ENCODE measurements at places on chromosomes 12 and 14. TPM values are rescaled to one million over a fixed set of nuclear protein-coding genes. Genes with fewer than 3 reads are reported as not detected.

Gene PLA2G1B
- total RNA-seq, result not detected

DNA sequence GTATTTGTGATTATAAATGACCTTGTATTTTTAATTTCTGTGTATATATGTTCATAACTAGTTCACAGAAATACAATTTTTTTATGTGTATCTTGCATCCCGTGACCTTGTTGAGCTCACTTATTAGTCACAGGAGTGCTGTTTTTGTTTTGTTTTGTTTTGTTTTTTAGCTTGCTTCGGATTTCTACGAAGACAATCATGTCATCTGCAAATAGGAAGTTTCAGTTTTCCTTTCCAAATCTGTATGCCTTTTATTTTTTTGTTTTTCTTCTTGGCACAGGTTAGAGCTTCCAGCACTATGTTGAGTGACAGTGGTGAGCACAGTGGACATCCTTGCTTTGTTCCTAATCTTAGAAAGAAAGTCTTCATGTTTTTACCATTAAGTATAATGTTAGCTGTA lies 229.2 kb upstream of the GARIN6 start:
- H3K4me1 ChIP-seq, result no peaks in the 10 kb centered on the region
- no peak overlapping the region for H3K27ac ChIP-seq
- H3K27me3 ChIP-seq, result no peaks in the 10 kb centered on the region
- DNase-seq, result no peak
- H3K4me3 ChIP-seq, result no peak overlapping the region
- H3K36me3 ChIP-seq, result no peaks in the 10 kb centered on the region

DNA sequence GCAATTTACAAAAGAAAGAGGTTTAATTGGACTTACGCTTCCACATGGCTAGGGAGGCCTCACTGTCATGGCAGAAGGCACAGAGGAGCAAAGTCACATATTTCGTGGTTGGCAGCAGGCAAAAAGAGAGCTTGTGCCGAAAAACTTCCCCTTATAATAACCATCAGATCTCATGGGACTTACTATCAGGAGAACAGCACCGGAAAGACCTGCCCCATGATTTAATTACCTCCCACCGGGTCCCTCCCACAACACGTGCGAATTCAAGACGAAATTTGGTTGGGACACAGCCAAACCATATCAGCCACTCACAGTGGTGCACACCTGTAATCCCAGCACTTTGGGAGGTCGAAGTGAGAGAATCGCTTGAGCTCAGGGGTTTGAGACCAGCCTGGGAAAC lies 68.5 kb downstream of the FBXL14 start:
- H3K4me3 ChIP-seq, result no peak overlapping the region
- peaks cover 35% of the 10 kb centered on the region for H3K27me3 ChIP-seq
- H3K4me1 ChIP-seq, result peaks cover 3% of the 10 kb centered on the region
- DNase-seq, result no peak

GRCh38 chr14:50768680-50769079 lies 62.3 kb downstream of the NIN start:
- H3K27me3 ChIP-seq, result no peaks in the 10 kb centered on the region
- H3K4me1 ChIP-seq, result no peaks in the 10 kb centered on the region
- no peak overlapping the region for H3K4me3 ChIP-seq
- H3K27ac ChIP-seq, result no peak overlapping the region
- DNase-seq, result no peak

DNA sequence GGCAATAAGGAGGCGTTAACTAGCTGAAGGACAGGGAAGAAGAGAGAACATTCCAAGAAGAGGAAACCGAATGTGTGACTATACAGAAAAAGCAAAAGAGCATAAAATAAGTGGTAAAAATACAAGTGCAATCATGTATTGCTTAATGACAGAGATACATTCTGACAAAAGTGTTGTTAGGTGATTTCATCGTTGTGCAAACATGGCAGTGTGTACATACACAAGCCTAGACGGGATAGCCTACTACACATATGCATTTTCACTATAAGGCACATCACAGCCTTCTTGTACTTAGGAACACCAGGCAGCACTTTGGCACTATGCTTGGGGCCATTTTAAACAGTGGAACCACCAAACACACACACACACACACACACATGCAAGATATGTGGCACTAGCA lies 299.3 kb downstream of the BCAT1 start:
- peaks cover 4% of the 10 kb centered on the region for H3K36me3 ChIP-seq
- no peak overlapping the region for H3K4me3 ChIP-seq
- peaks cover 6% of the 10 kb centered on the region for H3K27me3 ChIP-seq
- no peak overlapping the region for H3K27ac ChIP-seq

Gene TROAP
- 103 TPM for total RNA-seq

DNA sequence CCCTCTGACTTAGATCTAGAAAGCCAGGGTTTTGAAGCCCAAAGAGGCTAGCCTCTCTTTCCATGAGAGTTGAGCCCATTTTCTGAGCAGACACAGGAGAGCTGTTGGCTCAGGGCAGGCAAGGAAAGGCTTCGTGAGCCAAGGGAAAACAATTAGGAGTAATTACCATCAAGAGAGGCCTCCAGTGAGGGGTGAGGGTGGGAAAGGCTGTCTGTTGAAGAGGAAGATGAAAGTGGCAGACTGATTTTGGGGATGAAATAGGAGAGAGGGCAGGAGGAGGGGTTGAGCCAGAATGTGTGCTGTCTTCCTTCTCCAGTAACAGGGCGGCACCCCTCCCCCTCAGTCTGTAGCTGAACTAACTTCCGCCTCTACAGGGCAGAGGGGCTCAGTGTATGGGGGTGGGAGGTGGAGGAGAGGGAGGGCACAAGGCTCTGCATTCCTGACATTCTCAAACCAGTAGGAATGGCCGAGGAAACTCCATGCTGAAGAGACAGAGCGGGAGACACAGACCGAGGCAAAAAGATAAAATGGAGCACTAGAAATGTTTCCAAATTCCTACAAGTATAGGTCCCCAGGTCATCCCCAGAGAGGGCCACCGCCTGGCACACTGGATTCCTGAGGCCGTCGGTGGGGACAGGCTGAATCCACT lies 33.1 kb upstream of the COL2A1 start:
- DNase-seq, result no peak
- H3K27ac ChIP-seq, result no peak overlapping the region
- H3K27me3 ChIP-seq, result no peaks in the 10 kb centered on the region
- no peaks in the 10 kb centered on the region for H3K36me3 ChIP-seq

Gene MYBPC1
- total RNA-seq, result not detected

Gene MDGA2
- not detected for total RNA-seq

DNA sequence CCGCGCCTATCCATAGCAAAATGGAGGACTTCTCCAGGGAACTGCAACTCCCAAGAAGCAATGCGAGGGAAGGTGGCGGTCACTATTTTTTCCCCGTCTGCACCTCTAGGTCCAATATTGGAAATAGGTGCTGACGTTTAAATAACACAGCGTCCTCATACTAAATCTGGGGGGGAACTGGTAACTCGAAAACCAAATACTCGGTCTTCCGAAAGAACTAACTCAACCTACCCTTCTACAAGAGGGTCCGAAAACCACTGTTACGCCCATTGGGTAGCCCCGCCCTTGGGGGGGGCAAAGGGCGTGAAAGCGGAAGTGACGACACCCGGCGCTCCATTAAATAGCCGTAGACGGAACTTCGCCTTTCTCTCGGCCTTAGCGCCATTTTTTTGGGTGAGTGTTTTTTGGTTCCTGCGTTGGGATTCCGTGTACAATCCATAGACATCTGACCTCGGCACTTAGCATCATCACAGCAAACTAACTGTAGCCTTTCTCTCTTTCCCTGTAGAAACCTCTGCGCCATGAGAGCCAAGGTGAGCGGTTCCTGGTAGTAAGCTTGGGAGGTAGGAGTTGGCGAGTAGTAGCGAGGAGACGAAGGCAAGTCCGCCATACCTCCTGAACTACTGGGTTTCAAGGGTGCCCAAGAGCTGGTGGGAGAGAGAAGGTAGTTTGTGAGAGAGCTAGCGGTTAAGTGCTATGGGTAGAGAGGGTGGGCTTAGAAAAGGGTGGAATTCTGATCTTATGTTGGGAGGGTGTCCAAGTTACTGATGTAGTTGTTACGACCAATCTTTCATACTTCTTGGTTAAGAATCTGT lies at the start of gene RPL41:
Gene RPL41 (plus strand): TSS at position 367 of the 815 bp plus-strand sequence.
- no peaks in the 10 kb centered on the region for H3K27me3 ChIP-seq
- H3K36me3 ChIP-seq, result peaks cover 30% of the 10 kb centered on the region
- peak within 1 kb of the TSS; percentile 93 for H3K27ac ChIP-seq
- H3K4me3 ChIP-seq, result peak within 1 kb of the TSS; percentile 99
- DNase-seq, result peak; percentile 93

- no peak overlapping the region for H3K4me3 ChIP-seq
- H3K27ac ChIP-seq, result no peak overlapping the region
- H3K36me3 ChIP-seq, result peaks cover 33% of the 10 kb centered on the region
Observed at GRCh38 chr12:111869671-111870070, 27.6 kb downstream of the MAPKAPK5 start.

- peaks cover 5% of the 10 kb centered on the region for H3K36me3 ChIP-seq
- peaks cover 23% of the 10 kb centered on the region for H3K27me3 ChIP-seq
- H3K4me1 ChIP-seq, result no peaks in the 10 kb centered on the region
- H3K27ac ChIP-seq, result no peak overlapping the region
- H3K4me3 ChIP-seq, result no peak overlapping the region
- no peak for DNase-seq
Observed at GRCh38 chr12:80710727-80711449, 3.5 kb downstream of the MYF6 start.

GRCh38 chr12:126353604-126354003 lies 1288.4 kb downstream of the AACS start:
- no peak overlapping the region for H3K4me3 ChIP-seq
- H3K27me3 ChIP-seq, result no peaks in the 10 kb centered on the region

- peaks cover 7% of the 10 kb centered on the region for H3K4me1 ChIP-seq
- H3K4me3 ChIP-seq, result no peak overlapping the region
- no peak overlapping the region for H3K27ac ChIP-seq
- H3K36me3 ChIP-seq, result no peaks in the 10 kb centered on the region
- H3K27me3 ChIP-seq, result peaks cover 59% of the 10 kb centered on the region
- DNase-seq, result no peak
Observed at GRCh38 chr12:3931776-3932175, 58.6 kb upstream of the PARP11 start.

DNA sequence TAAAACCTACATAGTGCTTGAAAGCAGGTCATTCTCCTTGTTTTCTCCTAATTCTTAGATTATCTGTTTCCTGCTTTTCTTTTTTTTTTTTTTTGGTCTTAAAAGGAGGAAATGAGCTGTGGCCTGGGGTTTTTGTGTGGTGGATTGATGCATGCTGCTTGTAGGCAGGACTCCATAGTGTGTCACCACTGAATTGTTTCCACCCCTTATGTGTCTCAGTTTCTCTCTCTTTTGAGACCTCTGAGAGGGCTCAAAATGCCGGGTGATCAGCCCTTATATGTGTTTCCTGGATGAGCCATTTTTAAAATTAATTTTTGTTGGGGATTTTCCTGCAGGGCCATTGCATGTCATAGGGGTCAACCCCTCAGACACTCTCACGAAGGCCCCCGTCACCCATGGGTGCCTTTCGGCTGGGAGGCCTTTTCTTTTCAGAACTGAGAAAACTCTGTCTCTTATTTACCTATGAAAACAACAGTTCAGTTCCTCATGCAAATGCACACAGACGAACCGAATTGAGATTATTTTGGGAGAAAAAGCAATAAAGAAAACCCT lies 32.0 kb upstream of the LRRK2 start:
- H3K36me3 ChIP-seq, result no peaks in the 10 kb centered on the region
- H3K4me3 ChIP-seq, result no peak overlapping the region

Gene RD3L
- total RNA-seq, result not detected

Gene ZNF268
- 23.5 TPM for total RNA-seq

DNA sequence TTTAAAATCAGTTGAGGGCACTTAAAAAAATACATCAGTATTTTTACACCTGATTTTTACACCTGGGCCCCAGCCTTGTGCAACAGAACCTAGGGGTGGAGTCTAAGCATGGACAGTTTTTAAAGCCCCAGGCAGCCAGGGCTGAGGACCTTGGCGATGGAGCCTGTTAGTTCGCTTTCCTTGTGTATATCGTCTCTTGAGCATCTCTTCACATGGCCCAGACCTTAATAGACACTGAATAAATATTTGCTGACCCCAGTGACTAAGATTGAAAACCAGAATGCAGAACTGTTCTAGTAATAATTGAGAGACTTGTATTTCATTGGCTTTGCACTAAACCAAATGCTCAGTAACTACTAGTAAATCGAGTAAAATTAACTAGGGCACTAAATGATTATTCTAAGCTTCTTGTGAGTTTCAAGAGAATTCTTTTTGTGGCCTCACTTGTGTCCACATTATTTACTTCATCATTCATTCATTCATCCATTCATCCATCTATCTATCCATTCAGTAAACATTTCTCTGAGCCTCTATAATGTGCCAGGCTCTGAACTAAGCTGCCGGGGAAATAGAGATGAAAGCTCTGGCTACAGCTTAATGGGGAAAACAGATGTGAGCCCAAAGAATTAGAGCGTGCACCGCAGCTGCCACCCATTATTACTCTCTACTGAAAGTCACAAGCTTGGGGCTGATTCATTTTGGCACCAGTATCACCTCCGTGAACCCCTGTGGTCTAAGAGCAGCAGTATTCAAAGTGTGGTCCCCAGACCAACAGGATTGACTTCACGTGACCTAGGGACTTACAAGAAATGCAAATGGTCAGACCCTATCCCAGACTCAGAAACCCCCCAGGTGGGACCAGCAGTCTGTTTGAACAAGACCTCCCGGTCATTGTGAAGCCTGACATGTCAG lies 30.7 kb upstream of the BCL7A start:
- H3K4me1 ChIP-seq, result peaks cover 3% of the 10 kb centered on the region
- H3K36me3 ChIP-seq, result no peaks in the 10 kb centered on the region
- DNase-seq, result no peak
- no peak overlapping the region for H3K27ac ChIP-seq
- H3K4me3 ChIP-seq, result peak overlapping the region; percentile 7
- H3K27me3 ChIP-seq, result no peaks in the 10 kb centered on the region

All from natural killer cell treated with Interleukin-12 subunit alpha and Interleukin-12 subunit beta and Interleukin-15 and Interleukin-18, amount 100 ng/mL, for 72 hours (primary cell).